Central memory CD8-positive, alpha-beta T cell (primary cell): ENCODE measurements at places on chromosomes 11 and 22.

- DNase-seq: no peak
These were observed 94.8 kb upstream of the AMOTL1 start for GRCh38 chr11:94673386-94673785.

DNA sequence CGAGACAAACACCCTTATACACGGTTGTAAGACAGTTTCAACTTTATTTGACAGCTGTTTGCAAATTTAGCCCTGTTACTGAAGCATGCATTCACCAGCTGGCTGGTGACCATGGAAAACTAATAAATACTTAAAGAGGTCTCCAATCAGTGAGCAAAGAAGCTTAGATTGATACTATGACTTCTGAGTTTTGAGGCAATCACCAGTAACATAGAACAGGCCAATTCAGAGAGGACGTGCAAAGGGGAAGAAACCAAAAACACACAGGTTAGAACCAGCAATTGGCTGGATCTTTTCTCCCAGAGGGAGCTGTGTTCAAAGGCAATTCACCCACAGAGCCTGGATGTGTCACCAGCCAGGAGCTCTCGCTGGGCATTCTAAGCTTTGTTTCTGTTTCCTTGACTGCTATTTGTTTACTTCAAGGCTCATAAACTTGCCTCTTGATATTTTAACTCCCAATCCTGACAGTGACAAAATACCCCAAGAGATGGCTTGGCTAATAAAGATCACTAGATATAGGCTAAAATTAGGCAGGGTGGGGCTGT lies 113.6 kb upstream of the MTMR2 start:
- no peak for DNase-seq

- no peak for DNase-seq
These were observed 134.0 kb downstream of the HIPK3 start for GRCh38 chr11:33390944-33391892.

- no peak for DNase-seq
These were observed 17.1 kb downstream of the MIAT start for GRCh38 chr22:26674211-26675190.

GRCh38 chr11:80816966-80817365 lies 1376.1 kb upstream of the TENM4 start:
- no peak for DNase-seq

DNA sequence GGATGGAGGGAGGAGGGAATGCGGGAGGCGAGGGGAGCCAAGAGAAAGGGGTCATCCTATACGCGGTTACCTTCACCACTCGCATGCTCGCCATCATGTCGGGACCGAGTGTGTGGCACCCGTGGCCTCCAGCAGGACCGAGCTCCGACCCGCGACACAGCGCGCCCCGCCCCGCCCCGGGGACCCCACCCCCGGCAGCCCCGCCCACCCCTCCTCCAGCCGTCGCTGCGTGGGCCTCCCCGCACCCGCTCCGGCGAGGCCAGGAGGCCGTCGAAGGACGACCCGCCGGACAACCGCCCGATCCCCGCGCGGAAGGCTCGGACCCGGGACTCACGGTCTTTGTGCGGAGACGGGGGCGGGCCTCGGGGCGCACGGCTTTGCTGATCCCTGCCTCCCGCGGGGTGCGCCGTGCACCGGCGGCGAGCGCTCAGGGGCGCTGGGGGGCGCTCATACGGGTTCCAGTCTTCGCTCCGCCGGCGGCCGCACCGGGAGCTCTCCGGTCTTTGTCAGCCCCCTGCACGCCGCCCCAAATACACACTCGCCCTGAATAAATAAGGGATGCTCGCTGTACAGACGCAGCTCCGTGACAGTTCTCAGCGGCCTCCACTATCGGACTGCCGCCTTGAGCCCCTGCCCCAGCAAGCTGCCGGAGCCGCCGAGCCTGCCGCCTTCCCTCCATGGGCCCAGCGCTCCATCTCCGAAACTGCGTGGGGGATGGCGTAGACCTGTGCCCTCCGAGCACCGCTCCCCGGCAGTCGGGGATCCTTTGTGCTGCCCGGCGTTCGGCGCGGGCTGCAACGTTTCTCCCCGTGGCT lies at the start of gene UBE2L6:
Gene UBE2L6 (minus strand): TSS at position 158 of the 815 bp plus-strand sequence. CDS start 61 bp downstream, at position 97.
- peak; percentile 54 for DNase-seq

DNA sequence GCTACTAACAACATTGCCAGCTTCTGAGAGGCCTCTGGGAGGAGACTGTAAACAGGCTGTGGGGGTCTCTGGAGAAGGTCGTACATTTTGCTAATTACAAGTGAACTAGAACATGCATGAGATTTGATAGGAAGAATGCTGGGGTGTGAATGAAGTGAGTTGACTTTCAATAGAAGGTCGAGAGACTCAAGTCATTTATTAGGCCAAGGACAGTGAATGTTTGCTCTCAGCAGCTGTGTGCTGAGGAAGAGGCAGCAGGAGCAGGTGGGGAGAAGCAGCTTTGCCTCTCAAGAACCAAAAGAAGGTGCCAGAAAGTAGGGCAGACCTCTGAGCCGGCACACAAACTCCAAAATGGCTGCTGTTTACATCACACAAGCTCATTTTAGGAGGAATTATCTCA lies 91.7 kb downstream of the PIWIL4 start:
- no peak for DNase-seq

- DNase-seq: no peak
These were observed 727.4 kb downstream of the DLG2 start for GRCh38 chr11:84899740-84900139.

DNA sequence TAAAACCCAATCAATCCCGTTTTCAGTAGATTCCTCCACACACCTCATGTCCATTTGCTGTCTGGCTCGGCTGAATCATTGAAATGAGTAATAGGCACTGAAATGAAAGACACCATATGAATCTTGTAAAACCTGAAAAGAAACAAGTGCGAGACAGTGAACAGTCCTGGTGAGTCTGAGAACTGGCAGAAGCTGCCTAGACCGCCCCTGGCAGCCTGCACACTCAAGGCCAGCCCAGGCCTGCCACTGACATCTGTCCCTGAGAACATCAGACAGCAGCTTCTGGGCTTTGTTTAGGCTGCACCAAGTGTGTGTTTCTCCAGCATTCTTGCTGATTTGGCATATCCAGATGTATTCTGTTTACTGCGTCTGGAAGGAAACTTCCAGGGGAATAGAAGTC lies 44.8 kb downstream of the ENDOD1 start:
- no peak for DNase-seq

- no peak for DNase-seq
These were observed 2.6 kb downstream of the KCNJ5 start for GRCh38 chr11:128893578-128894285.

DNA sequence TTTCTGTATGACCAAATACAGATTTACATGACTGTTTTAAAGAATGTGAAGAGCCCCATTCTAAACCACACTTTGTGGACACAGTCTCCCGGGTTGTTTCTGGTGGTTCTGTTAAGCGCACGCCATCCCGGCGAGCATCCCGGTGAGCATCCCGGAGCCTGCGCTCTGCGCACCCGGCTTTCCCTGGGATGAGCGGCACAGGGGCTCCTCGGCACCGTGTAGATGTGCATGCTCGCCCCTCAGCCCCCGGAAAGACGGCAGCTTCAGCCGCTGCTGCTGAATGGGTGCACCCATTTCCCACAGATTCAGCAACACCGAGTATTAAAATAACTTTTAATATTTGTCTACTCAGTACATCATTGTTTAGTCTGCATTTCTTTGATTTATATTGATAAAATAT lies 36.0 kb downstream of the GLB1L2 start:
- no peak for DNase-seq

GRCh38 chr22:31281733-31282132 lies 10.6 kb downstream of the PIK3IP1 start:
- DNase-seq: no peak
